ENCODE measurements at places on chromosomes 1 and 21.

- DNase-seq = no peak
These were observed 61.8 kb downstream of the ITPKB start for GRCh38 chr1:226677027-226678020.

- DNase-seq = peak; percentile 66
These were observed 18.1 kb downstream of the CFAP45 start for GRCh38 chr1:159881622-159882526.

DNA sequence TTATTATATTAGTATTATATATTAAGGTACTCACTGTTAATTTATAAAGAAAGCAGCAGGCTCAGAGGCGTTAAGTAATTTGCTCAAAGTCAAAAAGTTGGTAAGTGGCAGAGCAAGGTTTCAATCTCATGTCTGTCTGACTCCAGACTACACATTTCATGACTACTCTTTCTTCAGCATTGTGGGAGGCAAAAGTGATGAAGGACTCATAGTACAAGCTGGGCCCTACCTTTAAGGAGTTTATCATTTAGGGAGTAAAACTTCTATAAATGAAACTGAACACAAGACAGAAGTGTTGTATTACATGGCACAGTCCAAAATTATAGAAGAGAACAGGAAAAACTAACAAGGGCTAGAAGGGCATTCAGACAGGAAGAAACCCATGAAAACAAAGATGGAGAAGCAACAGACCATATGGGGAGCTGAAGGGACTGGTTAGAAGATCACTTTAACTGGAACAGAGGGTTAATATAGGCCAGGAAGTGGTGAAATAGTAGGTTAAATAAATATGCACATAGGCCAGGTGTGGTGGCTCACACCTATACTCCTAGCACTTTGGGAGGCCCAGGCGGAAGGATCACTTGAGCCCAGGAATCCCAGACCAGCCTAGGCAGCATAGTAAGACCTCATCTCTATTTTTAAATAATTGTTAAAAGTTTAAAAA is 11.5 kb downstream of the SORT1 start:
- no peak for DNase-seq

GRCh38 chr1:203017692-203018091 is 8.6 kb upstream of the PPFIA4 start:
- DNase-seq = no peak

- no peak for DNase-seq
These were observed 64.8 kb upstream of the ATP5PO start for GRCh38 chr21:33980276-33980916.

- DNase-seq = no peak
These were observed 55.2 kb upstream of the IPO9 start for GRCh38 chr1:201773764-201774163.

DNA sequence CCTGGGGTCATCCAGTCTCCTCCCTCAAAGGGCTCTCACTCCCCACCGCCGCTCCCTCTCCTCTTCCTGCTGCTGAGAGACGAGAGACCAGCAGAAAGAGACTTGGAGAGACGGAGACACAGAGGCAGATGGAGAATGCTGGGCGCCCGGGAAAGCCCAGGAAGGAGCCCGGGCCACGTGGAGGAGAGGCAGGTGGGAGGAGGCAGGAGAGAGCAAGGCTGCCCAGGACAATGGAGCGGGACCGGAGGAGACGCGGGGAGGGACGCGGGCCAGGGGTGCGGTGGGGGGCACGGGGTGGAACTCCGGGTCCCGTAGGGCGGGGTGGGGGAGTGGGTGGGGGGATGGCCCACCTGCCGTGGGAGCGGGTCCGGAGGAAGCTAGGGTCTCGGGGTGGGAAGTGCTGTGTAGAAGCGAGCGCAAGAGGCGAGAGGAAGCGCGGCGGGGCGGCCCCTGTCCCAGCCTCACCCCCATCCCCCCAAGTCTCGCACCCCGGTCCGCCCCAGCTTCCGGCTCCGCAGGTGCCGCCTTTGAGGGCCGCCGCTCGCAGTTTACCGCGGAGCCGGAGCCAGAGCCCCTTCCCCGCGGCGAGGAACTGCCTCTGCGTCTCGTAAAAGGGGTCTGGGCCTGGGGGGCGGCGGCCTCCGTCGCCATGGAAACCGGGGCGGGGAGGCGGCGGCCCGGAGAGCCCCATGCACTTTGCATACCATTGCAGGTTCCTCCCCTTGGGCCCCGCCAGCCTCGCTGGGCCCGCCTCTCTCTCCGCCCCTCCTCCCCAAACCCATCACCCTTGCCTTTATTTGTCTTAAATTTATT is 11.7 kb upstream of the EPHA2 start:
- DNase-seq = no peak

GRCh38 chr1:209409780-209410179 is 173.7 kb upstream of the CAMK1G start:
- DNase-seq = no peak

DNA sequence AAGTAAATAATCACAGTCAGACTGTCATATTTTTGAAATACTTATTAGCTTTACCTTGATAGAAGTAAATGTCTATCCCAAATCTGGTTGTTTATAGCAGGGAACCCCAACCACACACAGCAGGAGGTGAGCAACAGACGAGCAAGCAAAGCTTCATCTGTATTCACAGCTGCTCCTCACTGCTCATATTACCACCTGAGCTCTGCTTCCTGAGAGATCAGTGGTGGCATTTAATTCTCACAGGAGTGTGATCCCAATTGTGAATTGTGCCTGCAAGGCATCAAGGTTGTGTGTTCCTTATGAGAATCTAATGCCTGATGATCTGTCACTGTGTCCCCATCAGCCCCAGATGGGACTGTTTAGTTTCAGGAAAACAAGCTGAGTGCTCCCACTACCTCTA is 104.3 kb downstream of the GPATCH2 start:
- DNase-seq = no peak

DNA sequence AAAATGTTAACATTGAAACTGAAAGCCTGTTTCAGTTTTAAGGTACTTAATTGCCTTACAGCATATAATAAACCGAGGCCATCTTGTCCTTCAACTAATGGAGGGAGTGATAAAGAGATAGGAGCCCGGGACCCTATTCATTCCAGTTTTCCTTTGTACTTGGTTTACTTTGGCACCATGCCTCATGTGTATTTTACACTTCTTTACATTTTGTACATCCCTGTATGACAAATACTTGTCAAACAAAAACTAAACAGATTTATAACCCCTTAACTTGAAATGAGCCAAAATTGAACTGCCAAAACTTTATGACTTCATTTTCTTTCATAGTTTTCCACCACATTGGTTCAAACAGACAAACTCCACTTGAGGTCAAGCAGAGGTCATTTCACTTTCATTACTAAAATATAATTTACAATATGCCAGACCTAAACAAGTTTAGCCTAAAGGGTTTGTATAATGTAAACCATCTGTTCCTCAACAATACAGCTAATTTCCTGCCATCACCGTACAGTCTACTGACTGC is 30.9 kb upstream of the UBE2U start:
- DNase-seq = no peak

DNA sequence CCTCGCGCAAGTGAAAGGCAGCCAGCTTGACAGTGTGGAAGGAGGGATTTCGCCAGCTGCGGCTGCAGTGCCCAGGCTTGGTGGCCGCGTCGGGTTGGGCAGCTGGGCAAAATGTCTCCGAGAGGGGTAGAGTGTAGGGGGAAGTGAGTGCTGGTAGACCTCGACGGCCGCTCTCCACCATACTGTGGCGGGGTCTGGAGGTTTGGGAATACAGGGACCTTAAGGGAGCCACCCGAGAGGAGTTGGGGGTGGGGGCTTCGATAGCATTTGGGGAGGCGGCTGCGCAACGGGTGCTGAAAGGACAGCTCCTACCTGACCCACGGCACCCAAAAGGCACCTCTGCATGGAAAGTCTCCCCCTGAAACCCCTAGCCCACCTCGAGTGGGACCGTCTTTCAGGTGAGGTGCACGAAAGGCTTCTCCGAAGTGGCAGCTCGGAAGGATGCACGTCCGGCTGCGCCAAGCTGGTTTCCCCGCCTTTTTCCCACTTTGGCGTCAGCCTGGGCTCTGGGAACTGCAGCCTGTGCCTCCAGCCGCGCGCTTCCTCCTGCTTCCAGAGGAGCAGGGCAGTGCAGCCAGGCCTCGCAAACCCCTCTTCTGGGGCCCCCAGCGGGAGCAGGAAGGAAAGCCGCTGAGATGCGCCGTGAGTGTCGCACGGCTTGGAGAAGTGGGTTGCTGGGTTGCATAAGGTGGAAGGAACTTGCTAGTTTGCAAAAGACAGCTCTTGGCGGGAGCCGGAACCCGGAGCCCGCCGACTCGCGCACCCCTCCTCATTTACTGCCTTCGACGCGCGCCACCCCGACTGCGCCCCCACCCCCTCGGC is 531 bp upstream of the HMGN2 start:
- peak; percentile 64 for DNase-seq

GRCh38 chr21:18245464-18245967 is 883 bp downstream of the CHODL start:
- DNase-seq = no peak

DNA sequence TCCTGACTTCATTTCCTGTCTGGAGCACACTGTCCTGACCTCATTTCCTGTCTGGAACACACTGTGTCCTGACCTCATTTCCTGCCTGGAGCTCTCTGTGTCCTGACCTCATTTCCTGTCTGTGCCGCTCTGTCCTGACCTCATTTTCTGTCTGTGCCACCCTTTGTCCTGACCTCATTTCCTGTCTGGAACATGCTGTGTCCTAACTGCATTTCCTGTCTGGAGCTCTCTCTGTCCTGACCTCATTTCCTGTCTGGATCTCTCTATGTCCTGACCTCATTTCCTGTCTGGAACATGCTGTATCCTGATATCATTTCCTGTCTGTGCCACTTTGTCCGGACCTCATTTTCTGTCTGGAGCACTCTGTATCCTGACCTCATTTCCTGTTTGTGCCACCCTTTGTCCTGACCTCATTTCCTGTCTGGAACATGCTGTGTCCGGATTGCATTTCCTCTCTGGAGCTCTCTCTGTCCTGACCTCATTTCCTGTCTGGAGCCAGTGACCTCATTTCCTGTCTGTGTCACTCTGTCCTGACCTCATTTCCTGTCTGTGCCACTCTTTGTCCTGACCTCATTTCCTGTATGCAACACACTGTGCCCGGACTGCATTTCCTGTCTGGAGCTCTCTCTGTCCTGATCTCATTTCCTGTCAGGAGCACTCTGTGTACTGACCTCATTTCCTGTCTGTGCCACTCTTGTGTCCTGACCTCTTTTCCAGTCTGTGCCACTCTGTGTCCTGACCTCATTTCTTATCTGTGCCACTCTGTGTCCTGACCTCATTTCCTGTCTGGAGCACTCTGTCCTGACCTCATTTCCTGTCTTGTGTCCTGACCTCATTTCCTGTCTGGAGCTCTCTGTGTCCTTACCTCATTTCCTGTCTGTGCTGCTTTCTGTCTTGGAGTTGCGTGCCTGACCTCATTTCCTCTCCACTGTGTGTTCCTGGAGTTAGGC is 27.6 kb downstream of the SKI start:
- no peak for DNase-seq

DNA sequence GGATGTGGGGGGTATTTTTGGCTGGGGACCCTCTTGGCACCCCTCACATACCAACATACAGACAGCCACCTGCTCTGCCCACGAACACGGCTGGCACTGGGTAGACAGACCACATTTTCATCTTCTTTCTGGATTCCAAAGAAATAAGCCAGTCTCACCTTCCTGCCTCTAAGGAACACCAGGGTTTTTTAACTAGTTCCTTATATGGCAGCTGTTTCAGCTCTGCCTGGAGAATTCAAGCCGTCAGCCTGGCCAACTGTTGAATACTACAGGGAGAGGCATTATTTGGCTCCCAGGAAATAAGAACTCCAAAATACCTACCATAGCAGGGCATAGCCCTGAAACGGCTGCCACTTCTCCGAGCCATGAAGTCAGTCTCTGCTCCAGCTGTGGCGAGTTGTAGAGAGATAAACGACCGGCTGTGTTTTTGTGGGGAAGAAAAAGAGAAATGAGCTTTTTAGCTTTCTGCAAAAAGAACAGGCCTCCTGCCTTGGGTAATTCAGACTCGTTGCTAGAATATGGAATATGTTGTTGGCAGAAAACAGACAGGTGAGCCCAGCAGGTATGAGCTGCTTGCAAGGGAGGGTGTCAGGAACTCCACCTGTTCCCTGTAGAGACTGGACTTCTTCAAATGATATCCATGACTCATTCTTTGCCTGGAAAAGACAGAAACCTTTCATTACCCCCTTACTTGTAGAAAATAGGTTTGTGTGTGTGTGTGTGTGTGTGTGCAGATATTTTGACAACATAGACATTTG is 51.8 kb downstream of the MT1HL1 start:
- no peak for DNase-seq

DNA sequence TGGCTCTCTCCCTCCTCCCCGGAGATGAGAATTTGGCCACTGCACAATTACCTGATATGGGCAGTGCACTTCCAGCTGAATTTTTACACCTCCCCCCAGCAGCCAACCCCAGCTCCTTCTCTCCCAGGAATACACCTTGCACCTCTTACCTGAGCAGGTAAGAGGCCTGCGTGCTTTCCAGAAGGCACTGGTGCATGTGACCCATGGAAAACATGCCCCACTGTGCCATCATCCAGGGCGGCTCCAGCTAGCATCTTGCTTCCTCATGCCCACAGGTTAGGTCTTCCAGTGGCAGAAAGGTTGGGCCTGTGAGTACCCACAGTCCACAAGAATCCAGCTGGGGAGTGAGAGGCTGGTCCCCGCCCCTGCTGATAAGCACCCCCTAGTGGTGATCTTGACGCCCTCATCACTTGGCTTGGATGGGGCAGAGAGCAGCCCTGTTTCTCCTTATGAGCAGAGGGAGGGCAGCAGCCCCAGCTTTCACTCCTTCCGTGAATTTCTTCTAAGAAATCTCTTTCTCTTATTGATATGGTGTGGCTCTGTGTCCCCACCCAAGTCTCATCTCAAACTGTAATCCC is 57.8 kb downstream of the EDARADD start:
- no peak for DNase-seq

DNA sequence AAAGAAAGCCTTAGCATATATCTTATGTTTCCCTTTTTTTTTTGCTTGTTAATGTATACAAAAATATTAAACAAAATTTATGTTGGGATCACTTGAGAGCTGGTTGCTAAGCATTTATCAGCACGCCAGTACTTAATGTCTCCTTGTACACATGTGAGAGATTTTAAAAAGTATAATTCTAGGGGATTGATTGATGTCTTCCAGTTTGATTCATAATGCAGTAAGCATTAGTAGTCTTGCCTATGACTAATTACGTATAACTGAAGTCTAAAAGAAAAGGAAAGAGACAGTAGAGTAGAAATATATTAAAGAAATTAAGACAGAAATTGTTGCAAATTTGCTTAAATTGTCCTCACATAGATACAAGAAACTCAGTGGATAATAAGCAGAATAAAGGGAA is 1630.4 kb upstream of the B3GALT2 start:
- DNase-seq = no peak

DNA sequence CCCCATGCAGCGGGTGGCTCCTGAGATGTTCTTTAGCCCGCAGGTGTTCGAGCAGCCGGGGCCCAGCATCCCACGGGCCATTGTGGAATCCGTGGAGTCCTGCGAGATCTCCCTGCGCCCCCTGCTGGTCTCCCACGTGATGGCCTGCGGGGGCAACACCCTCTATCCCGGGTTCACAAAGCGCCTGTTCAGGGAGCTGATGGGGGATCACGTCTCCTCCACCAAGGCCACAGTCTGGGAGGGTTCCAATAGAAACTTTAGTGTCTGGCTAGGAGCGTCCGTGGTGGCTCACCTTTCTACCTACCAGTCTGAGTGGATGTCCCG is 71.0 kb downstream of the ACTL8 start:
- no peak for DNase-seq
